ENCODE measurements at places on chromosomes 6 and 20.

DNA sequence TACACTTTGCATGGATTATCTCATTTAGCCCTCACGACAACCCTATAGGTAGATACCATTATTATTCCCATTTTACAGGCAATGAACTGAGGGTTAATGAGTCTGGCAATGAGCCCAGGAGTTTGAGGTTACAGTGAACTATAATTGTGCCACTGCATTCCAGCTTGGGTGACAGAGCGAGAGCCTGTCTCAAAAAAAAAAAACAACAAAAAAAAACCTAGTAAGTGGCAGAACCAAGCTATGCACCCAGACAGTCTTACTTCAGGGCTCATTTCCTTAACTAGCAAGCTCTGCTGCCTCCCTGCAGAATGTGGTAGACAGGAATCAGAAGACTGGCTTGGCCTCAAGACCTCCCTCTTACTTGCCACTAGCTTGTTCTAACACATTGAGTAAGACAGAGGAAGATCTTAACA, 71.9 kb upstream of the RREB1 start:
- DNase-seq, result no peak

GRCh38 chr6:133394630-133395029, 153.5 kb downstream of the EYA4 start:
- DNase-seq, result no peak

GRCh38 chr20:23782366-23782983, 31.7 kb upstream of the CST1 start:
- DNase-seq, result no peak

DNA sequence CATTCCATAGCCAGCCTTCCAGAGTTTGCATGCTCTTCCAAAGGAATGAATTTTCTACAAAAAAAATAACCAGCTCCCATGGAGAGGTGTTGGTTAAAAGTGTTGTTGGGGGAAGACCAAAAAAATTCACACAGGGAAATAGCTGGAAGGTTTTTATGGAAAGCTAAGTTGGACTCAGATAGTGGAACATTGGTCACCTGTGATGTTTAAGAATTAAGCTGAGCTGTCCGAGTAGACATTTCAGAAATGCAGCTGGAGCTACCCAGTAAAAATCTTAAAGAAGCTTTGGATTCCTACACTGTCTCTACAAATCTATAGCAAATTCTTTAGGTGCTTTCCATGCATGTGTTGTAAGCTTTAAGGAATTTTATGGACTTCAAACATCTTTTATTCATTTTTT, 155.5 kb downstream of the THBS2 start:
- no peak for DNase-seq

- DNase-seq, result no peak
Observed at GRCh38 chr6:43698584-43699349, 11.2 kb upstream of the MRPS18A start.

- no peak for DNase-seq
Observed at GRCh38 chr20:34530342-34530741, 14.1 kb downstream of the DYNLRB1 start.

DNA sequence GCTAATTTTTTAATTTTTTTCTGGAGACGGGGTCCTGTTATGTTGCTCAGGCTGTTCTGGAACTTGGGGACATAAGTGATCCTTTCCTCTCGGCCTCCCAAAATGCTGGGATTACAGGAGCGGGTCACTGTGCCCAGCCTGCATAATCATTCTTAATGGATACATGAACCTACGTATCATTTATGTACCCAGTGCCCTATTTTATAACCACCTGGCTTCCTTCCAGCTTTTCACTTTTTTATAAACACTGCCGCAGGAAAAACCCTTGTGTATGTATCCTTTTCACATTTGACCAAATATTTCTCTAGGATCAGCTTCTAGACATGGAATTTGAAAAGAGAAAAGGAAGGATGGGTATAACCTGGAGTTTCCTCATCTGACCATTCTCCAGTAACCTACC, 85.6 kb upstream of the RIN2 start:
- DNase-seq, result no peak

DNA sequence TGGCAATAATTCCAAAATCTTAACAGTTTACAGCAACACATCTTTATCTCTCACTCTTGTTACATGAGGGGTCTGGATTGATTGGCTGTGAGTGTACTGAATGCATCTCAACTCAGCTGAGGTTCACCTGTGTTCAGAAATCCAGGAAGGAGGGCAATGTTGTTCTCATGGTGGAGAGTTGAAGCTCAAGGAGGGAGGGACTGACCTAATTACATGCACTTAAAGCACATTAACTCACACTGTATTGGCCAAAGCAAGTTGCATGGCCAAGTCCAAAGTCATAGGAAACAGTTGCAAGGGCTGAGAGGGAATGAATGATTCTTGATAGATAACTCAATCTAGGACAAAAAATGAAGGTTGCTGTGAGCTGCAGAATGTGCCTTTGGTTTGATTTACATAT, 102.2 kb downstream of the DOK5 start:
- DNase-seq, result no peak

DNA sequence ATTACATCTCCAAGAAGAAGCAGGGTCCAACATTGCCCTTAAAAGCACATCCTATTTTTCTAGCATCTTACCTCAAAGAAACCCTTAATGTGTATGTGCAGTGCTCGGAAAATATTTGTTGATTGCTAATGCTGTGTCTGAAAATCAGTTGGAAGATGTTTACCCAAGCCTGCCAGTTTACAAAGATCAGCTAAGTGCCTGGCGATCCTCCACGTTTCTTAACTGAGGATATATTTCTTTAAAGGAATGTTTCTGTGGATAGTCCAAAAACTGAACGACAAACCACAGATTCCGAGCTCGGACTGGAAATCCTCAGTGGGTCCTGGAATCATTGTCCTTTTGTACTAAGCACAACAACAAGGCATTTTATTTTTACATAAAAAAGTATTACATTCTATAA, 595.7 kb upstream of the ARID1B start:
- DNase-seq, result no peak

DNA sequence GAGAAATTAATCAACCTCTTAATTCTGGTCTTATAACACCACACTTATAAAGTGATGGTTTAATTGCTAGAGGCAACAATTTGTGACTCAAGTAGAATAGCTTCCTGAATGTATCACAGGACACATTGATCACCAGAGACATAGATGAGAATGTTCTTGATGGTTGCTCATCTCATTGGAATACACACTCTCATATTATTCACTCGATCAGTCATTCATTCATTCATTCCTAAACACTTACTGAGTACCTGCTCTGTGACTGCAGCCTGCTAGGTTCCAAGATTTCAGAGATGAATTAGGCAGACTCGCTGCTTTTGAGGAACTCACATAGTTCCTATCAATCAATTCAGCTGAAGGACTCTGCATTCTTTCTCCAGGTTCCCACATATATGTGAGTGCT, 365.1 kb upstream of the SOX4 start:
- DNase-seq, result no peak

GRCh38 chr20:47546184-47547033, 44.7 kb downstream of the NCOA3 start:
- no peak for DNase-seq

GRCh38 chr20:8221887-8222419, 89.9 kb downstream of the PLCB1 start:
- DNase-seq, result no peak

DNA sequence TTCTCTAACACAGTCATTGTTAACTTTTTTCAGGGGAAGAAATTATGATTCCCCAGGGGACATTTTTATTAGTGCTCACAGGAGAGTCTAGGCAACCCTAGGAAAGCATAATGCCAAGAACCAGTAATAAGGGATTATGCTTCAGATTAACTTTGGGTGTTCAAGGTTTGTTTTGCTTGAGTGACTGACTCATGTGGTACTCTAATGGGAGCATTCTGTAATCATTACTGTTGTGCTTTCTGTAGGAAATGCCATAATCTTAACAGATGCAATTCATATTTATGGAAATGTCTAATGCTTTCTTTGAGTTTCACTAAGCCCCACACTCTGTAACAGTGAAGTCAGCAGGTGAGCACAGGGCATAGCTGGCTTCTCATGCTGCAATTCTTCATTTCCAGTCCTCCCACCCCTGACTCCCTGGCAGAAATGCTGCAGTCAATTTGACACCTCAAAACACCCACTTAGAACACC, 263.4 kb upstream of the MAN1A1 start:
- DNase-seq, result no peak

GRCh38 chr6:146975093-146975492, 229.1 kb upstream of the STXBP5 start:
- no peak for DNase-seq

DNA sequence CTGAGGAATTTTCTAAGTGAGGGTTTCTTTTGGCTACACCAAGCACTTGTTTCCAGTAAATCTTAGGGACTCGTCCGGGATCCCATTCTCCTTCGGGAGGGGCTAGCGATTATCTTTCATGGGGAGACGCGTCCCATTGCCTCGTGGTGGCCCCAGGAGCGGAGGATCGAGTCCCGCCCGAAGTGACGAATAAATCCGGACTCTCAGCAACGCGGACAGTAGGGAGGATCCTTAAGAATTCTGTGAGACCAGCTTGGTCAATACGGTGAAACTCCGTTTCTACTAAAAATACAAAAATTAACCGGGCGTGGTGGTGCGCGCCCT, 69.1 kb upstream of the PRSS16 start:
- no peak for DNase-seq

GRCh38 chr6:5085648-5086293, 630 bp downstream of the PPP1R3G start:
- no peak for DNase-seq

DNA sequence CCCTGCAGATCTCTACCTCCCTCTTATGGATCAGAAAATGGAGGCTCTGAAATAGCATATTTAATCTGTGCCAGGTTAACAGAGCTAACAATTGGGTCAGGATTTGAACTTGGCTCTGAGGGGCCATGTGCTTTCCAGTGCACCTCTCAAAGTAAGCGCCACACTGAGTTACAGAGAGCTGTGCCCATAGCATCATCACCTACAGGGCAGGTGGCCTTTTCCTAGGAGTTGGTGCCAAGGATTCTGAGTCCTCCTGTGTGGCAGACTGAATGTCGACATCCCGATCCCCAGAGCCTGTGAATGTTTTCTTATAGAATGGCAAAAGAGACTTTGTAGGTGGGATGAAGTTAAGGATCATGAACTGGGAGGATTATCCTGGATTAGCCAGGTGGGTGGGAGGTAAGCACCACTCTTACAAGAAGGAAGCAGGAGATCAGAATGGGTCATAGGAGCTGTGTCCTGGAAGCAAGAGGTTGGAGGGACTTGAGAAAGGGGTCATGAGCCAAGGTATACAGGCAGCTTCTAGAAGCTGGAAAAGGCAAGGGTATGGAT, 68.0 kb upstream of the TBC1D7 start:
- no peak for DNase-seq

GRCh38 chr6:144681334-144681733, 396.2 kb downstream of the UTRN start:
- no peak for DNase-seq

GRCh38 chr6:139519571-139520031, 145.2 kb upstream of the CITED2 start:
- DNase-seq, result no peak

- DNase-seq, result no peak
Observed at GRCh38 chr6:39617026-39617425, 108.2 kb downstream of the KIF6 start.

DNA sequence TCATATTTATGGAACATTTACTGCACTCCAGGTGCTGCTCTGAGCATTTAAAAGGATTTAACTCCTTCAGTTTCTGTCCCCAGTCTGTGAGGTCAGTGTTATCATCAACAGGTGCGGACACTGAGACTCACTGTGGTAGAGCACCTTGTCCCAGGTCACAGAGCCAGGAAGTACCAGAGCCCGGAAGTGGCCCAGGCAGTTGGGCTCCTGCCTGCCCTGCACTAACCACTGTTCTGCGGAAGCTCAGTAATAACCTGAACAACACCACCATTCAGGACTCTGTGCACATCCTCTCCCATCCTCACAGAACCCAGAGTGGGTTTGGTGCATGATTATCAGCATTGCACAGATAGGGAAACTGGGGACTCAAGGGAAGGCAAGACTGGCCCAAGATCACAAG, 16.8 kb upstream of the SIRPG start:
- no peak for DNase-seq

DNA sequence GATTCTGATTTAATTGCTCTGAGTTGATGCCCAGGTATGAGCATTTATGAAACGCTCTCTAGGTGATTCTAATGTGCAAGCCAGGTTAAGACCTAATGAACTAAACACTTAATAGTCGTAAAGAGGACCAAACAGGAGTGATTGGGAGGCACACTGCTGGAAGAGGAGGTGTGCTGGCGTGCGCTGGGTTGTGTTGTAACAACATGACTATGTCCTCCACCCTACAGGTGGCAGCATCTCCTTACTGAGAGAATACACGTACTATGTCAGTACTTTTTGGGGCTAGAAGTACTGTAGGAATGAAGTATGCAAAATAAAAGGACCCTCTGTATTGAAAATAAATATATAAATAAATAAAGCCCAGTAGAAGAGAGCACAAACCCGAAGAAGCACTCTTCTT, 11.9 kb downstream of the C6orf89 start:
- DNase-seq, result no peak

All from stimulated activated CD4-positive, alpha-beta T cell treated with anti-CD3 and anti-CD28 coated beads, Interleukin-12 subunit alpha, Interleukin-12 subunit beta, amount 100 ng/mL, for 24 hours (primary cell).